ENCODE measurements at places on chromosomes 7 and 10. TPM values are rescaled to one million over a fixed set of nuclear protein-coding genes. Genes with fewer than 3 reads are reported as not detected.

DNA sequence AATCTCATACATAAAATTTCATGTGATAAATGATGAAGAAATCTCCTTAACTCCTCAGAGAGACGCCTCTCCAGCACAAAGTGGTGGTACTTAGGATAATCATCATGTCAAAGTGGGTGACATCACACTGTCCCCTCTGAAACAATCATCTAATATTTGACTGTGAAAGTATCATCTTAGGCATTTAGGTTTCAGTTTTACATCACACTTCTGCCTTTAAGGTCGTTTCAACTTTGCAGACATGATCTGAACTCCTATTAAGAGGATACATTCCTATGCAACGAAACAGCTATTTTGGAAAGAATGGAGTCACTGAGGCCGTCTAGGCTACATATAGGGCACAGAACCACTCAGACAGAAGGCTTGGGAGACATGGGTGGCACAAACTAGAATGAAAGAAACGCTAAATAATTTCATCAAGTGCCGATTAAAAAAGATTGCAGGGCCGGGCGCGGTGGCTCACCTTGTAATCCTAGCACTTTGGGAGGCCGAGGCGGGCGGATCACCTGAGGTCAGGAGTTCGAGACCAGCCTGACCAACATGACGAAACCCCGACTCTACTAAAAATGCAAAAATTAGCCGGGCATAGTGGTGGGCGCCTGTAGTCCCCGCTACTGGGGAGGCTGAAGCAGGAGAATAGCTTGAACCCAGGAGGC lies 2.0 kb downstream of the VOPP1 start:
- DNase-seq = no peak

GRCh38 chr7:32018845-32019578 lies 51.2 kb downstream of the PDE1C start:
- no peak for DNase-seq

GRCh38 chr7:158885624-158886023 lies 29.3 kb downstream of the DYNC2I1 start:
- DNase-seq = no peak

DNA sequence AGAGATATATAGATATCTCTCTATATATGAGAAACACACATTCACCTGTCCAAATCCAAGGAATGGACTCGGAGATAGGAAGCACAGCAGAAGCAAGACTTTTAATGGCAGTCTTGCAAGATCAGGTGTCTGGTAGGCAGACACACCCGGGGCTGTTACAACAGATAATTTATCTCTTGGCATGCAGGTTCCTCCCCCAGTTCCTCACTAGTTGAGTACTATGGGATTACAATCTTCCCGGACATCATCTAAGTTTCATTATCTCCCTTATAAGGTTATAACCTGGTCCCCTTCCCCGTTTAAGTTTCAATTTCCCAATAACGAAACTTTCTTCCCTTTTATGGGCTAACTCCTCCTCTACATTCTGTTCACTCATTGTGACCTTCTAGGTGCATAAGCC lies 399.3 kb downstream of the PPP1R3A start:
- DNase-seq = no peak

DNA sequence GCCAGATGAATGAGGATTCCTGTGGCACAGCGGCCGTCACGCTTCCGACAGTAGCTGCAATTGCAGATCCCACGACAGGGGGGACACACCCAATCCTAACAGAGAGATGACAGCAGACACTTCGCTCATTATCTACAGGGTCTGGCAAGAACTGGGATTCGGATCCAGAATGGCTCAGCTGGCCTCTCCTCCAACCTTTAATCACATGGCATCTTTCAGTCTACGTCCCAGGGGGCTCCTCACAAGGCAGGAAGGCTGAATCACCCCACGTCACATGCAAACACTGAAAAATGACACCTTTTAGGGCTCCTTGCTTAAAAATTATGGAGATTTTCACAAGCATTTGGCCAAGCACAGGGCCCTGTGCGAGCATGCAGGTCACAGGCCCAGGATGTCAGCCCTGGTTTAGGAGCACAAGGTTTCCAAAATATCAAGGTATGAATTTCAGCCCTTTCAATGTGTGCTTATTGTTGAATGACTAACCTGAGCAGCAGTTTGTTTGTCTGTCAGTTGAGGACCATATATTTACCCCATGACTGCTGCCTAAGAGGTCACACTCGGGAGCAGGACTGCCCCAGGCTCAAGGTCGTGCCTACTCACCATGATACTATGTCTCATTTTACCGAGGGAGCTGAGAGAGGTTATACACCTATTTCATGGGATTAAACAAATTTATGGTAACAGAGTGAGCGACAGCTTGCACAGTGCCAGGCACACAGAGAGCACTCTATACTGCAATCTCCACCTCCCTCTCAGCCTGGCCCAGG lies 42.5 kb downstream of the CDCA7L start:
- DNase-seq = no peak

GRCh38 chr7:21154614-21155013 lies 273.3 kb upstream of the SP4 start:
- no peak for DNase-seq

DNA sequence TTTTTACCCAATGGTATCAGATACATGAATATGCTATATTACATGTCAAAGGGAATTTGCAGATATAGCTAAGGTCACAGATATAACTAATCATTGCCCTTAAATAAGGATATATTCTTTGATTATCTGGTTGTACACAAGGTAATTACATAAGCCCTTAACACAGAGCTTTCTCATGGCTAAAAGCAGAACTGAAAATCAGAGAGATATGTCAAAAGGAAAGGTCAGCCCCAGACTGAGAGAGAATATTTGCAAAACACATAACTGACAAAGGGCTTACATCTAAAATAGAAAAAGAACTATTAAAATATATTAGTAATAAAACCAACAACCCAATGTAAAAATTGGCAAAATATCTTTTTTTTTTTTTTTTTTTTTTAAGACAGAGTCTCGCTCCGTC lies 1029.5 kb upstream of the LRRN3 start:
- no peak for DNase-seq

GRCh38 chr7:100490483-100491191 lies 6.9 kb downstream of the NYAP1 start:
- no peak for DNase-seq

DNA sequence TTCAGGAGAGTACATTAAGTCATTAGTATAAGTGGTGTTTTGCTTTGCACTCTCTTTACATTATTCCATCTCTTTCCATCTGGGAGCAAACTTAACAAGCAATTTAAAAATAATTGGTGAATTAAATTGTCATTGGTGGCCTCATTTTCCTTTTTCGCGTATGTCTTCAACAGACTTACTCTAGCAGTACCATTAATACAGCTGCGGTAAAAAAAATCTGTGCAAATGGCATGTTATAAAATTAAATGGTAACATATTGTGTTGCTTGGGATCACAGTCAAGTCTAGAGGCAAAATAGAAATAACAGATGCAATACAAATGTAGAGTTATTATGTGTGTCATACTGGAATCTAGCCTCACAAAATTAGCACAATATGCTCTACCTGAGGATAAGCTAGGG lies 322.4 kb downstream of the PCDH15 start:
- DNase-seq = no peak

GRCh38 chr7:157360483-157361025 lies 23.8 kb downstream of the DNAJB6 start:
- DNase-seq = no peak

GRCh38 chr10:84613336-84614021 lies 285.1 kb downstream of the CCSER2 start:
- DNase-seq = no peak

DNA sequence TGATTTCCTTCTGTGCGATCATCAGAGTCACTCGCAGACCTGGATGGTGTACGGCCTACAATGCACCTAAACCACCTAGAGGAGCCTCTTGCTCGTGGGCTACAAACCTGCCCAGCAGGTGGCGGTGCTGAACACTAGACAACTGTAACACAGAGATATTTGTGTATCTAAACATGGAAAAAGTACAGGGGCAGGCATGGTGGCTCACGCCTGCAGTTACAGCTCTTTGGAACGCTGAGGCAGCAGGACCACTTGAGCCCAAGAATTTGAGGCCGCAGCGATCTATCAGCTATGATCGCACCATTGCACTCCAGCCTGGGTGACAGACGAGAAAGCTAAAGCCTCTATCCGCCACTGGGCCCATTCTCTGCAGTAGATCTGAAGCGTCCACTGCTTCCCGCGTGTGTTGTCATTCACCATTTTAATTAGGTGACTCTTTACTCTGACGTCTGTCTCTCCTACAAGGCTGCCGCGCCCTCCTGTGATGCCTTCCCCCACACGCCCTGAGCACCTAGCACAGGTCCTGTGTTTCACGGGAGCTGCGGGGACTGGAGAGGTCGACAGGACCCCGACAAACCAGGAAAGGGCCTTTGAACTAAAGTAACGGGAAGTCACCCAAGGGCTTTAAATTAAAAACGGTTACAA lies 774 bp downstream of the TUBGCP2 start:
- peak; percentile 61 for DNase-seq

DNA sequence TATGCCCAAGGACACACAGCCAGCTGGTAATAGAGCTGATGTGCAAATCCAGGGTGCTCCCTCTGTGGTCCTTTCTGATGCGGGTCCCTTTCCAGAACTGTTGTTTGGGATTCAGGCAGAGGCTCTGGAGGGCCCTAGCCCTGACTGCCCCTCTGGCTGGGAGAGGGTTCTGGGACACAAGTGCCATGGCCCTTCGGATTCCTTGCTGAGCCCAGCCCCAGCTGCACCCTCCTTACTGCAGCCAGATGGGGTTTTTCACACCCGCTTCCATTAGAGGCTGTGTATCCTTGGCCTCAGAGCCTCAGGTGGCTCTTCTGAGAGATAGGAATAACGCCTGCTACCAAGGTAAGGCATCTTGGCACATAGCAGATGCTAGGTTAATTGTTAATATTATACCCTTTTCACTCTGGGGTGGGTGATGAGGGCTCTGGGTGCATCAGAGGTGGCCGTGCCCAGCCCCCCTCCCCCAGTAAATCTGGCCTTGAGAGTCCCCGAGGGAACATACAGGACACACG lies 89.8 kb upstream of the LRRC4 start:
- no peak for DNase-seq

- DNase-seq = peak; percentile 65
These were observed 37.4 kb upstream of the OPALIN start for GRCh38 chr10:96395931-96396877.

SPDYE6 gene
- not detected for total RNA-seq

RAMP3 gene
- 23.3 TPM for total RNA-seq

CPN1 gene
- total RNA-seq = not detected

CHST3 gene
- 21.1 TPM for total RNA-seq

All from heart right ventricle (tissue), 16 donors.